ENCODE measurements at places on chromosomes 13 and 19.

DNA sequence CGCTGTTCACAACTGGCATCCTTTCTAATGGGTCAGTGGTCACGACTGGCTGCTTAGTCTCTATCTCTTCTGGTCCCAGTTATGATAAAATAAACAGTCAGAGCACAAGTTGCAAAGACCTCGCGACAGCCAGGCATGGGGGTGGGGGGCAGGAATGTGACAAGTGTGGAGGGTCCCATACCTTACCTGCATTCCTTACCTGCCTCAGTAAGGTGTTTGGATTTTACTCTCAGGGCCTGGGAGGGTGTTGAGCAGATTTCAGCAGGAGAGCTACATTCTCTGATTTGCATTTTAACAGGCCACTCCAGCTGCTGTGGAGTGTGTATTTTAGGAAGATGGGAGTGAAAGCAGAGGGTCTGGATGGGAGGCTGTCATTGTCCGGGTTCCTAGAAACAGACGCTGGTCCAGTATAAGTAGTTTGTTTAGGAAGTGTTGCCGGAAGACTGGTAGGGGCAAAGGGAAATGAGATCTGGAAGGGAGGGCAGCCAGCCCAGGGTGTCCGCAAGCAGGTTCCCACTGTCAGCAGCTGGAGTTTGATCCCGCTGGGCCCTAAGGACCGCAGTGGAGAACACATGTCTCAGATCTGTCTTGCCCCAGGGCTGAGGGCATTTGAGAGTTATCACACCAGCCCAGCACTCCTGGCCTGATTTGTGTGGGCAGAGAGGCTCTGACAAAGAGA is 920.0 kb downstream of the UQCRFS1 start:
- no peak for DNase-seq

DNA sequence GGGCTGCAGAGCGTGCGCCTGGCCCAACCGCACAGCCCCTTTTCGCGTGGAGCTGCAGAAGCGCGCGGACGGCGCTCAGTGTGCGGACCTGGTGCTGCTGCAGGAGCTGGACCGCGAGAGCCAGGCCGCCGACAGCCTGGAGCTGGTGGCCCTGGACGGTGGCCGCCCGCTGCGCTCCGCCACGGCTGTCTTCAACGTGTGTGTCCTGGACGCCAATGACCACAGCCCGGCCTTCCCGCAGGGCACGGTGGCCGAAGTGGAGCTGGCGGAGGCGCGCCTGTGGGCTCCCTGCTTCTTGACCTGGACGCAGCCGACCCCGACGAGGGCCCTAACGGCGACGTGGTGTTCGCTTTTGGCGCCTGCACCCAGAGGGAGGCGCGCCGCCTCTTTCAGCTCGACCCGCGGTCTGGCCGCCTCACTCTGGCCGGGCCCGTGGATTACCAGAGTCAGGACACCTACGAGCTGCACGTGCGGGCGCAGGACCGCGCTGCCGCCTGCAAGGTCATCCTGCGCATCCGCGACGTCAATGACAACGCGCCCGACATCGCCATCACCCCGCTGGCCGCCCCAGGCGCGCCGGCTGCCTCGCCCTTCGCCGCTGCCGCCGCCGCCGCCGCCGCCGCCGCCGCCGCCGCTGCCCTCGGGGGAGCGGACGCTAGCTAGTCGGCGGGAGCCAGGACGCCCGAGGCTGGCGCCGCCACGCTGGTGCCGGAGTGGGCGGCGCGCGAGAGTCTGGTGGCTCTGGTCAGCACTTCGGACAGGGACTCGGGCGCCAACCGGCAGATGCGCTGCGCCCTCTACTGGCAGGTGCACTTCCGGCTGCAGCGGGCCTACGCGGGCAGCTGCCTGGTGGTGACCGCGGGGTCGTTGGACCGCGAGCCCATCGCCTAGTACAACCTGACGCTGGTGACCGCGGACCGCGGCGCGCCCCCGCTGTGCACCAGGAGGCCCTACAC is 172.2 kb downstream of the OLFM4 start:
- DNase-seq = peak; percentile 2

DNA sequence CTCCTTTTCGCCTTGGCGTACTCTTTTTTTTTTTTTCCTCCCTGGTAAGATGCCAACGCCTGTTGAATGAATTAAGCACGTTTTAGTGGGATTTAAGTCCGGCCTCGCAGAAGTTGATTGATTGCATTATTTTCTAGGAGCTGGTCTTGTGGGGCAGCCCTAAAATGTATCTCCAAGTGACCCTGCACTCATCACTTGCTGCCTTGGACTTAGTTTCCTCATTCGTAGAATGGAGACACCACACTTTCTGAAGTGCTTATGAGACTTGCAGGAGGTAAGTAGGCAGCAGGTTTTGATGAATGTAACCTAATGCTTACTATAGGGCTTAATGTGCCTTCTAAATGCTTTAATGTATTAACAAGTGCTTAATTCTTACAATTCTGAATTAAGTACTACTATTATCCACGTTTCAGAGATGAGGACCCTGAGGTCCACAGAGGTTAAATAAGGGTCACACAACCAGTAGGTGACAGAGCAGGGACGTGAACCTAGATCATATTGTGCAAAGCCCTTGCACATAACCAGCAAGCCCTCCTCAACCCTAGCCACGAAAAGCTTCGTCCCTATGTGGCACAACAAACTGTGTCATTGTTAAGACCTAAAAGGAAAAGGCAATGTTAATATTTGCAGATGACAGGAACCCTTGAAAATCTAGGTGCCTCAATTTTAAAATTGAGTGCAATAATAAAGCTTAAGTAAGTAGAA is 514 bp upstream of the ARGLU1 start:
- no peak for DNase-seq

- DNase-seq = no peak
These were observed 153.1 kb downstream of the PCDH17 start for GRCh38 chr13:57784633-57785032.

DNA sequence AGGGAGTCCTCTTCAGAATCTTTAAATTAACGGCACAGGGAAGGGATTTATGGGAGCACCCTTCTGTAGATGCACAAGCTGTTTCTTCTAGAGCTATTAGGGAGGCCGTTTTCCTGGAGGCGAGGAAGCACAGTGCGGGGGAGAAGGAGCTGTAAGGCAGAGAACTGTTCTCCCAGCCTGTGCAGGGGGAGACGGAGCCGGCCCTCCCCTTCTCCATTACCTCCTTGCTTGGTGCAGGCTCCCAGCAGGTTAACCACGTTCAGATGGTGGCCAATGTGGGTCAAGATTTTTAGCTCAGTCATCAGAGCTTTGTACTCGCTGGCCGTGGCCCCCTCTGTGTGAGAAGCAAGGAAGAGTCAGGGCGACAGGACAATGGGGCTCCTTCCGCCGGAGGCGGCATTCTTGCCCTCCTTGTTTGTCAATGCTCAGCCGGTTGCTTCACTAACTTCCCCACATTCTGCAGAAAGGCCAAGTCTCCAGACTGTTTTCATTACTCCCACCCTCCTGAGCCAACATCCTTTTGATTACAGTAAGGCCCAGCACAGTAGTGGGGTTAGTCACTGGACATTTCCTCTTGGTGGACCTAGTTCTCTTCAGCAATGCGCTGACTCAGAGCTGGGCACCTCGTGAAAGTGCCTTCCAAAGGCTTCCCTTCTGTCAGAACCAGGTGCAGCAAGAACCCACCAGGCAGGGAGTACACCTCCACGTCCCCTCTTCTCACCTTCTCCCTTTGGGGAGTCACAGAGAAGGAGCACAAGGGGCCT is 165.4 kb downstream of the FLT1 start:
- peak; percentile 79 for DNase-seq

DNA sequence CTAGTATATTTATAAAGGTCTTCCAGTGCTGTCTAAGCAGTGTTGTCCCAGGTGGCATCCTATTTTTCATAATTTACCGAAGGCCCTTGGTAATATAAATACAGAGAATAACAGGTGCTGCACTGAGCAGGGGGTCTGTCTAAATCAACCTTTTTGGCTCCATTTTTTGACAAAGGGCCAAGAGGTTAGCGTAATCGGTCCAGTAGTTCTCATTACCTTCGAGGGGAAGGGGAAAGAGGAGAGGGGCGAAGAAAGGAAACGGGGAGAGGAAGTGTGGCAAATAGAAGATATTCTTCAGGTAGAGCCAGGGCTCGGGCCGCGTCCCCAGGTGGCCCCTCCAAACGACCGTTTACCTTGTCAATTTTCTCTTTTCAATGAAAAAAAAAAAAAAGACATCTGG is 749 bp upstream of the PAN3 start:
- DNase-seq = no peak

- no peak for DNase-seq
These were observed 7.1 kb upstream of the KLK14 start for GRCh38 chr19:51089786-51090185.

GRCh38 chr13:102090532-102090931 is 311.3 kb downstream of the FGF14 start:
- no peak for DNase-seq

GRCh38 chr13:42991898-42992763 is at the start of gene EPSTI1:
TSS of gene EPSTI1 (minus strand) at chr13:42992241. CDS start at chr13:42992165, 76 bp downstream.
- no peak for DNase-seq

DNA sequence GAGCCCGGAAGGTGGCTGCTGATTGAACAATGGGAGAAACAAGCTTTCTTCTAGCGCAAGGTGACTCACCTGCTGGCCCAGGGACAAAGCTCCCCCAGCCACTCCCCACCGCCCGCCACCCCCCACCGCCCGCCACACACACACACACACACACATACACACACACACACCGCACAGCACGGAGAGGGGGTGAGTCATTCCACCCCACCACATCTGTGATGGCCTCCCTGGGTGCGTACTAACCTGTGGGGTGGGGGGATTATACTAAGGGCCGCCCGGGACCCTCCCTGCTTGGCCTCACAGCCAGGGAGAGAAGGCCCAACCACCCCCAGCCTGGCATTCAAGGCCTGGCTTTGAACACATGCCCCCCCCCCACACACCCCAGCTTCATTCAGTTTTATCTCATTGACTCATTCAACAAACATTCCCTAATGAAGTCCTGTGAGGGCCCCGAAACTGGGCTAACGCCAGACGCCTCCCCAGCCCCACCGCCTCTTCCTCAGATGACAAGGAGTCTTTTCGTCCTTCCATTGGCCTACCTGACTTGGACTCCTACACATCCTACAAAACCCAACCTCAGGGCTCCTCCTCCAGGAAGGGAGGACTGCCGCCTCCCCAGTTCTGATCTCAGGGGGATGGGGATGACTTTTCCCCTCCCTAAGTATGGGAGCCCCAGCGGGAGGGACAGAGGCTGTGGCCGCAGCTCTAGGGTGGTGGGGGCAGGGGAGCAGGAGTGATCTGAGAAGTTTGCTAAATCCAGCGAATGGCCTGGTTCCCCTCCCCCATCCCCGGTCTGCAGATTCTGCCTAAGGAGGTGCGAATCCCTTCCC is 5.8 kb upstream of the ONECUT3 start:
- no peak for DNase-seq

- DNase-seq = no peak
These were observed 22.4 kb downstream of the ZNRF4 start for GRCh38 chr19:5477451-5478215.

DNA sequence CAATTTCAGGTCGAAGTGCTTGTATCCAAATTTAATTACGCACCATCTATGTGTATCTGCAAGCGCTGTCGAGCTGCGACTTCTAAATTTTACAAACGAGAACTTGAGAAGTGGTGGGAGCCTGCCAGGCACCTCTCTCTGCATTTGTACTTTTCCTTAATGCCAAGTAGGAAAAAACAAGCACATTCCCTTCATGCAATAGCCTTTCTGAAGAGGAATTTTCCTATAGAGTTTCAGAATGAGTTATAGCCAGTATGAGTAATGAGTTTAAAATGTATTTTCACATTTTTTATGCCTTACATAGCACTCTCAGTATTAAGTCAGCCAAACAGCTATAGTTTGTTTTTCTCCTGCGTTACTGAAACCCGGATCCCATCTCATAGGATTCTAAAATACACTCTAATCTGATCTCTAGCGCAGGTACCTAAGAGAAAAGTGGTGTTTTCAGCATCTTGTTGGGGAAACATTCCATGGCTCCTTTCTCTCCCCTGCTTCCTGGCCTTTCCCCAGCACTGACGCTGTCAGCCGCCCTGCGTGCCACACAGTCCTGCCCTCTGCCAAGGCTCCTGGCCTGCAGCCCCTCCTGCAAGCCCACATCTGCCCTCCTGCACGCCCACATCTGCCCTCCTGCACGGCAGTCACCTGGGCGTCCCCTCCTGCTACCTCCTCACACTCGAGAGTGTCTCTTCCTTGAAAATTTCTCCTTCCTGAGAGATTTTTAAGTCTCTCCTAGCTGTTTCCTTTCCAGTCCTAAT is 526.9 kb downstream of the MYO16 start:
- DNase-seq = peak; percentile 86

Measured in fibroblast of the conjunctiva (primary cell).